ENCODE measurements at places on chromosomes 7 and 10.

DNA sequence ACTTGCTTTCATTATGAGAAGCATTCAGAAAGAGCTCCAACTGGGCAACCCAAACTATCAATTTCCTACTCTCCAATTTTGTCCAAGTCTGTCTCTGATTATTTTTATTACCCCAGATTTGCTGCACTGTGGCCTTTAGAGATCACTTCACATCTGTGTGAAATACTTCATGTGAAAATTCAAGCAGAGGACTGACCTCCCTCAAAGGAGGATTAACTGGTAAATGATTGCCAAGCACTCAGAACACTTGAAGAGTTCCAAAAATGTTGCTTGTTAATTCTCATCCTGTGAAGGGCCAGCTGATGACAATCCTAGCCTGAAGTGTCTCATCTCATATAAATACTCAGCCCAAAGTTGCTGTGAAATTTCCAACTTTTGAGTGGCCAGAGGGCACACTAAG, 182.8 kb upstream of the DGKB start:
- DNase-seq: no peak

DNA sequence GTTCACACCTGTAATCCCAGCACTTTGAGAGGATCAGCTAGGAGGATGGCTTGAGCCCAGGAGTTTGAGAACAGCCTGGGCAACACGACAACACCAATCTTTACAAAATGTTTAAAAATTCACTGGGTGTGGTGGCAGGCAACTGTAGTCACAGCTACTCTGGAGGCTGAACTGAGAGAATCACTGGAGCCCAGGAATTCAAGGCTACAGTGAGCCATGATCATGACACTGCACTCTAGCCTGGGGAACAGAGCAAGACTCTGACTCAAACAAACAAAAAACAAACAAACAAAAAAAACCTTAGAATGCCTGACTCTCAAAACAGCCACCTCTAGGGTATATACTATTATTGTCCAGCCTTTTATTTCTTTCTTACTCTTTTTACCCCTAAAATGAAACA, 56.5 kb upstream of the PAPSS2 start:
- no peak for DNase-seq

DNA sequence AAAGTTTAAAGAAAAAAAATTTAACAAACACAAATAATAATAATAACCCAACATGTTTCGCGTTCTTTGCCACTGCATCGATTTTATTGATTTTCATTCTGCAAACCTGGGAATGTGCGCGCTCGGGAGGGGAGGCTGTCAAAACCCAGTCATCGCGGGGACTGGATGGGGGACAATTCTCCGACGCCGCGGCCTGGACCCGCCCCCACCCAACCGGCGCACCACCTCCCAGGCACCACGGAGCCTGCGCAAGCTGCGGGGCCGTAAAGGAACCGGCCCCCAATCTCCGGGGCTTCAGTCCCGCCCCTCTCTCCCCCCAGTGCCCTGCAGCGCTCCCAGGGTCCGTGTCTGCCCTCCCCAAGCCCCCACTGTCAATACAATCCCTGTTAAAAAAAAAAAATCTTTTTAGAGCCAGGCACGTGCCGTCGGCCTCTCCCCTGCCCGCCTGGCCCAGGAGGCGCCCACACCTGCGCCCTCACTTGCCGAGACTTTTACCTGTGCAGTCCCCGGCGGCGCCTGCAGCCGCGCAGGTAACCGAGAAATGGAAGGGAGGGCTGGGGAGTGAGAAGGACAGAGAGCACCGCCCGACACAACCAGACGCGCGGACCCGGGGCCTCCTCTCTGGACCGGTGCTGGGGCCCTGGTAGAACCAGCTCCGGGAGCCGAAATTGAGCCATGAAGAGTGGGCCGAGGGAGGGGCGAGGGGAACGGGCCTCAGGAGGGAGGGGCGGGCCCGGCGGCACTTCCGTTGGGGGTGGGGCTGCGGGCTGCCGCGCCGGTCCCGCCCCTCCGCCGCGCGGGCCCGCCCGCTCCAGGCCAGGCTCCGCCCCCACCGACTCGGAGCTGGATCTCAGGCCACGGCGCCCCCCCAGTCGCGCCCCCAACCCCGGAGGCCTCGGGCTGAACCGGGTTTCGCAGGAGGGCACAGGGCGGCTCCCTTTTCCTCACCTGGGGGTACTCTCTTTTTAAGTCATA, 7.6 kb upstream of the ZNF503 start:
- peak; percentile 52 for DNase-seq

- no peak for DNase-seq
These were observed 5.6 kb upstream of the NT5C2 start for GRCh38 chr10:103198648-103199047.
